ENCODE measurements at places on chromosomes 7 and 10.
A peak's percentile ranks its signal among the peaks of the same experiment; 100 is the strongest.

DNA sequence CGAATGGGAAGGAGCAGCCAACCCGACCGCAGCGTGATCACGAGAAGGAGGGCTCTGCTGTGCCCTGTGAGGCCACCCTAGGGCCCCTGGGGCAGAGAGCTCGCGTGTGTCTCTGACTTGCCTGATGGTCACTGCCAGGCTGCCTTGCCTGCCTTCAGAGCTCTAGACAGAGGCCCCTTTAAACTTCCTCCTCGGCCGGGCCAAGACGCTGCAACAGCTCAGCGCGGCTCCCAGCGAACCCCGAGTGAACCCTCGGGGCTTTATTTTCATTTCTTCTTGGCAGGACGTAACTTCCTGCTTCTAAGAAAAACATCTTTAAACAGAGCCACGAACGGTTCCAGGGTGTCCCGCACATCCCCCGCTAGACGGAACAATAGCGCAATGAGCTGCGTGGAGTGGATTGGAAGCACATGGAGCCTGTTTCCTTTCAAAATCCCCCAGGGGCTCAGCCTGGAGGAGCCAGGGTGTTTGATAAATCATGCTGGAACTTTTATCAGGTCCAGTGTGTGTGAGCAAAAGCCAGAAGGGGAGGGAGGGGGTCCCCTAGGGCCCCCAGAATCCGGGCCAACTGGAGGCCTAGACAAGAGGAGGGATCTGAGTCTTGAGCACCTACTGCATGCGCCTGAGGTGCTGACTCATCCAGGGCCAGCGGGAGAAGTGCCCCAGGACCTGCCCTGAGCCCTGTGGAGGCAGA, 134.1 kb upstream of the GDF10 start:
- DNase-seq, result no peak

- DNase-seq, result no peak
These were observed 363.3 kb upstream of the MBL2 start for GRCh38 chr10:53135897-53136253.

- peak; percentile 21 for DNase-seq
These were observed 197.3 kb upstream of the PPP2R2D start for GRCh38 chr10:131703541-131703940.

DNA sequence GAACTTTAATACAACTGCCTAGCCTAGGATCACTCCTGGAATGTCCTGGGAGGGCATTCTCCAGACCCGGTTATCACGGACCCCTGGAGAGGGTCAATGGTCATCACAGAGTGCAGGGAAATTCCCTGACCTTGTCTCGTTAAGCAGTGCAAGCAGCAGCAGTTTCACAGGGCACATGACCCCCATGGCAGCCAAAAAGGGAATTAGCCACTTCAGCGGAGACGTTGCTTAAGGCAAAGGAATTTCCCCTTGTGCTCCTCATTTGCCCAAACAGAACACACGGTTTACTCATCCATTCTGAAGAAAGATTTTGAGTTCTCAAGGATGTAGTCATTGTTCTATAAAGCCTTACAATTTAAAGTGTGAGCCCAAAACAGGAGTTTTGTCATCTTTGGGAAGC, 260.3 kb downstream of the SNX13 start:
- DNase-seq, result no peak

- no peak for DNase-seq
These were observed 398 bp downstream of the DENND11 start for GRCh38 chr7:141701489-141702046.

DNA sequence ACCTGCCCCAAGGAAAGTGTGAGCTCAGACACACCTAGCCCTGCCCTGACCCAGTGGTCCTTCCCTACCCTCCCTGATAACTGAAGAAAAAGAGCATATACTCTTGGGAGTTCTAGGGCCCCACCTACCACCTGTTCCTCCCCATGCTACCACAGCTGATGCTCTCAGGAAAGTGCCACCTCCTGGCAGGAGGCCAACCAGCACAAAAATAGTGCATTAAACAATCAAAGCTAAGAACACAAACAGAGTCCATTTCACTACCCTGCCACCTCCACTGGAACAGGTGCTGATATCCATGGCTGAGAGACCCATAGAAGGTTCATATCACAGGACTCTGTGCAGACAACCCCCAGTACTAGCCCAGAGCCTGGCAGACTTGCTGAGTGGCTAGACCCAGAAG, 288.6 kb upstream of the PHF14 start:
- DNase-seq, result no peak

DNA sequence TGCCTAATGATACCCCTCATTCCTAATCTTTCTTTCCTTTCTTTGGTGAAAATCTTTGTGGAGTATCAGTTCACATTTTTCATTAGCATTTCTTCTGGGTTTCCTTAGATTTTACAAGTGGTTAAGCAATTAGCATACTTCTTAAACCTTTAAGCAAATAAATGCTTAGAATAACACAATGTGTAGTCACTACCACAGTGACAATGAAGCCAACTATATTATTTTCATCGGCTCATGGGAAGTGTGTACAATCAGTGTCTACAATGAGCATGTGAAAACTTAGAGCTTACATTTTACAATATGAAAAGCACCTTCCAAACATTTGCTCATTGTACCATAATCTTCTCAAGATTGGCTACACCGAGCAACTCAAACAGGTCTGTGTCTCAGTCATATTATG, 176.2 kb upstream of the PLXNA4 start:
- DNase-seq, result no peak
